Smooth muscle cell of the umbilical artery (primary cell): ENCODE measurements at places on chromosomes 11 and 22. TPM values are rescaled to one million over a fixed set of nuclear protein-coding genes. Genes with fewer than 3 reads are reported as not detected.

The ROM1 gene
- total RNA-seq: 2.5 and 3.9 TPM in 2 replicates

The CPT1B gene
- 1.6 and 2.7 TPM in 2 replicates for total RNA-seq

The KCNE3 gene
- total RNA-seq: 0.60 and 4.5 TPM in 2 replicates

The APOBEC3C gene
- total RNA-seq: 7.7 and 22.3 TPM in 2 replicates

The POLR2F gene
- 26.1 and 39.7 TPM in 2 replicates for total RNA-seq
